ENCODE measurements at places on chromosomes 11 and 22.

DNA sequence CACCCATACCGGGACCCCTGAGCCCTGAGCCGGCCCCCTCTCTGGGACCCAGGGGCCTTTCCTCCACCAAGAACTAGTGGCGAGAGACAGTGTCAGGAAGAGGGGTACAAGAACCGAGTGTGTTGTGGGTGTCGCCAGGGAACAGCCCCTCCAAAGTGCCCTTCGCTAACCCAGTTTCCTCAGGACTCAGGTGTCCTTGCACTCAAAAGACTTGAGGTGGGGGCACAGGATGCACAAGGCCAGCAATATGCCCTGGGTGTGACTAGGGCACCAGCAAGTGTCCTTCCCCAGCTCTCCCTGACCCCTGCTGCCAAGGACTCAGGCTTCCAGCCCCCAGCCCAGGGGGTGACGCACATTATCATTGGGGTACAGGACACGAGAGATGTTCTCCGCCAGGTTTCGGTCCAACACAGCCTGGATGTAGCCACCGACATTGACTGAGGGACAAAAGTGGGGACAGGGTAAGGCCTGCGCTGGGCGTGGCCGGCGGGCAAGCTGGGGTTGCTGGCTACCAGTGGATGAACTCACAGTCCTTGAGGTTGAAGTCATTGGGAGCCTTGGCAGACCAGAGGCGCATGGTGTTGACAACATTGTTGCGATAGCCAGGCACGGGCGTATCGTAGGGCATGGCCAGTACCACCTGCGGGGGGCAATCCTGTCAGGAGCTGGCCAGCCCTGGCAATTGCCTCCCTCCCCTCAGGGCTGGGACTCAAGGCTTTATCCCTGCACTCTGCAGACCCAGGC, 4.7 kb downstream of the PYGM start:
- DNase-seq, result no peak

DNA sequence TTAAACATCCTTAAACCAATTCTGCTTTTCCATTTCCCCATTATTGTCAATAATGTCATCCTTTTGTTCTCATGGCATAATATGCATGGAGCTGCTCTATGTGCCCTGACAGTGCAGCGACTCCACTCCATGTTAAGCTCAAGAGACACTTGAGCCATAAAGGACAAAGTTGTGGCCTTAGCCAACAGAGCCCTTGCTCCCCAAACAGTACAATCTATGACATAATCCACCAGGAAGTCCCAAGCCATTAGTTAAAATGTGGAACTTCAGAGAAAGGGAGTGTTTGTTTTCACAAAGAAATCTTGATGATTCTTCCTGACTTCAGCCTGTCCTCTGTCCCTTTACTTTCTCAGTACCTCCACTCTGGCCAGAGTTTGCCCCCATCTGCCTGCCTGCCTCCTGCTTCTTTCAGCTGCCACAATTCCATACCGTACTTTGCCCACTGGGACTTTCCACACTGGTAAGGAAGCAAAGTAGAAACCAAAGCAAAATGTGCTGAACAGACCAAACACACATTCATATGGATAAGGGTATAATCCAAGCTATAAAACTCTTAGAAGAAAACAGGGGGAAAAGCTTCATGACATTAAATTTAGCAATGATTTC, 46.3 kb upstream of the ZC3H12C start:
- no peak for DNase-seq

- no peak for DNase-seq
Measured at GRCh38 chr22:43467216-43467940, 55.6 kb downstream of the MPPED1 start.

GRCh38 chr11:134341805-134342571, 10.2 kb downstream of the GLB1L2 start:
- DNase-seq, result no peak

- DNase-seq, result no peak
Measured at GRCh38 chr11:73152861-73153483, 10.9 kb upstream of the FCHSD2 start.

GRCh38 chr22:23054531-23055257, 15.6 kb upstream of the GNAZ start:
- no peak for DNase-seq

DNA sequence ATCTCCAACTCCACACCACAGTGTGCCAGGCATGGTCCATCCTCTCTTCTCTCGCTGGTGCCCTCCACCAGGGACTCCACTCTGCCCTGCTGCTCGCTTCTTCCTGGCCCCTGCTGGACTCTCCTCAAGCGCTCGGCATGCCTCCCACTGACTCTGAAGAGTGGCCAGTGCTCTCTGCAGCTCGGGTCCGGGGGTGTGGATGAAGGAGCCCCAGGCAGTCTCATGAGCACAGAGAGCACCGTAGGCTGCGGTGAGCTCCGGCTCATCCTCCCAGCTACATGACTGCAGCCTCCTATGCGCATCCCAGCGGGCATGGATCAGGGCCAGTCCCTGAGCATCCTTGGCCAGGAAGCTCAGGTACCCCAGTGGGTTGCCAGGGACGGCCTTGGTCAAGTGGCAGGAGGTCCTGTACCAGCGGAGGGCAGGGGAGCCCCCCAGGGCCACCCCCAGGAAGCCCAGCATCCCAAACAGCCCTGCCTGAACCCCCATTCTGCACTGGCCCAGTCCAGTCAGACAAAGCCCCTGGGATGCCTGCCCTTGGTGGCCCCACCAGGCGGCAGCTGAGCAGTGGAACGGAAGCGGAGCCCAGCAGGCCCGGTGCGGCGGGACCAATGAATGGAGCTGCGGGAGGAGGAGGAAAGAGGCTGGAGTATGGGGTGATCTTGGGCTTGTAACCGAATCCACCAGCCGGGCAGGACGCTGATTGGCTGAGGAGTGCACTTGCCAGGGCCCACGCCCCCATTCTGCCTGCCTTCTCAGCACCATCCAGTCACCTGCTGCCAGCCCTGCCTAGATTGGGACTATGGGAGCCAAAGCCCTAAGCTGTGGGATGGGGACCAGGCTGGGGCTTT, at the start of gene PLA2G3:
TSS of gene PLA2G3 (minus strand) at position 643 of the 851 bp plus-strand sequence. CDS start at position 489, 154 bp downstream.
- no peak for DNase-seq

DNA sequence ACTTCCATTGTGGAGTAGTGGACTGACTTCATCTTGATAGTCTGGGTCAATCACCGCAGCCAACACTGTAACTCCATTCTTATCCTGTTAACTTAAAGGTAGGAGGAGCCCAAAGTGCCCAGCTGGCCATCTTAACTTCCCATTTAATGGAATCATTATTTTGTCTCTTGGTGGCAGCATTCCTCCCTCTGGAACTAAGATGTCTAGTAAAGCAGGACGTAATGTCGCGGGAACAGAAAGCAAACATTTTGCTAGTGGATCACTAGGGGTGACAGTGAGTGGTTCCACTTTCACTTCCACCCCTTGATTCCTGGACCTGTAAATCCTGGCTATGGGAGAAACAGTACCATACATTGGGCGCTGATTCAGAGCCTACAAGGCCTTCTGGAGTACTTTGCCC, 71.4 kb downstream of the GAB4 start:
- no peak for DNase-seq

GRCh38 chr22:17483688-17484372, 79.5 kb upstream of the SLC25A18 start:
- DNase-seq, result no peak

DNA sequence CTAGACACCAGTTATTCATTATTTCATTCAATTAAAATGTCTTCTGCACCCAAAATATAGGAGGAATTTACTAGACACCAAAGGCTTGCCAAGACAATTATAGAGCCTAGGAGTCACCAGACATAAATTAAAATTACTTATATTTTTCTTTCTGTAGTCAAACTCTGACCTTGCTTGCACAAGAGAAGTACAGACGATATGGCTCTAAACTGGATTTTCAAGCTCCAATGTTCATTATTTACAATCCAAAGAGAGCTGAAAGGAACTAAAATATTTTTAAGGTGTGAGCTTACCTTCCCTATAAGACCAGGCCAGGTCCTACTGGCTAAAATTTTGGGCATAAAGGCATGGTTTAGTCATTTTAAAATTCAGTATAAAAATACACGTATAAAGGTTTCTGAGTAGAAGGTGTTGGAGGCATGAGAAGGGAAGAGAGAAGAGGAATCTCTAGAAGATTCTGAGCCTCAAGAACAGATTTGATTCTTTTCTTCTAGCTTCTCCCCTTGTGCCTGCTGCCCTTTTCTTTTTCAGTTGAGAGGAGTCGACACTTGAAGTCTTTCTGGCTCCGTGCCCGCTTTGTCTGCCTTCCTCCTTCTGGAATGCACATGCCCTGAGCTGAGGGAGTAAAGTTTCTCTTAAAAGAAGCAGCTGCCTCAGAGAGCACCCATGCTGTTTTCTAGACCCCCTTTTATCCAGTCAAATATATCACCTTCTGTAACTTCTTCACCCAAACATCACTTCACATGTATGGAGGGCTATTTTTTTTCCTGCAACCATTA, 13.5 kb downstream of the C11orf97 start:
- no peak for DNase-seq

DNA sequence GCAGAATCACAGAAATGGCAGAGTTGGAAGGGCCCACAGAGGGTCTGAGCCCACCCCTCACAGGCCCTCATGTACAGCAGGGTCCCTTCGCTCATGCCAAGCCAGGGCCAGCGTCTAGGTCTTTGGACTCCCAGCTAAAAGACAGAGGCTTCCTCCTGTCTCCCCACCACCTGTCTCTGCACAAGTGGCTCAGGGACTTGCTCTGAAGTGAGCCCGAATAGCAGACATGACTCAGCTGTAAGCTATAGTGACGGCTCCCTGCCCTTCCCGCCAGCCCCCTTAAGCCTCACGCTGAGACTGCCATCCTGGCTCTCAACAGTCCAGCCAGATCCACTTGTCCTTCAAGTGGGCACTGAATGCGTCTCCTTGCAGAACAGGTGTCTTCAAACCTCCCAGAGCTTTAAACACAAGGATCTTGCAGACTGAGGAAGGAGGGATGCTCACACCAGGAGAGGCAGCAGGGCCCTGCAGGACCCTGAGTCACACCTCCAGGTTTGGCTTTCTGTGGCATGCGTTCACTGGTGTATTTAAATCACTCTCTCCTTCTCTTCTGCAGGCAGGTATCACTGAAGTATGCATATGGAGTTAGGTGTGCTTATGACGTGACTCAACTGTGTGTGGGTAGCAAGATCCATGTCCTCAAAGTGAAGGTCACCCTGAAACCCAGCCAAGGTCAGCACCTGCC, 154.9 kb downstream of the CACNA1I start:
- no peak for DNase-seq

- no peak for DNase-seq
Measured at GRCh38 chr22:49756201-49756600, 71.5 kb downstream of the BRD1 start.

- no peak for DNase-seq
Measured at GRCh38 chr22:37187891-37188761, at the start of gene C1QTNF6. TSS of gene C1QTNF6 (minus strand) at chr22:37188247. CDS start at chr22:37188213, 34 bp downstream.

Measured in activated CD4-positive, alpha-beta T cell treated with anti-CD3 and anti-CD28 coated beads for 24 hours (primary cell).